ENCODE measurements at places on chromosomes 7 and 10.

DNA sequence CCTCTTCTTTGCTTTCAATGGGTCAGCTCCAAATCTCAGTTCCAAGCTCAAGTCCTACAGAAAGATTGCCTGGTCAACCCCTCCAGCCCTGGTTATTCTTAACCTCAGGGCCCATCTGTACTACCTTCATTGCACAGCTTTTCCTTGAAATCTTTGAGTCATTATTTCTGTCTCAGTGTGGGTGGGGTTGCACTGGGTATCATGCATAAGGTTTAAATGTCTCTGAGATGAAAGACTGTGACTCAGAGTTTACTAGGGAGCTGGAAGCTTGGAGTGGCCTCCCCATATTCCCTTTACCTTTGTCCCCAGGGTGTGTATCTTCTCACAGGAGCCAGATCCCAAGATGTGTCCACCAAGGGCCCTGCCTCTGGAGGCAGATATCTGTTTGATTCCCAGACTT lies 3.3 kb upstream of the OR6V1 start:
- DNase-seq, result no peak

GRCh38 chr7:106068538-106068961 lies 43.6 kb downstream of the SYPL1 start:
- no peak for DNase-seq

- no peak for DNase-seq
Measured at GRCh38 chr10:44157574-44157973, 227.3 kb downstream of the CXCL12 start.

DNA sequence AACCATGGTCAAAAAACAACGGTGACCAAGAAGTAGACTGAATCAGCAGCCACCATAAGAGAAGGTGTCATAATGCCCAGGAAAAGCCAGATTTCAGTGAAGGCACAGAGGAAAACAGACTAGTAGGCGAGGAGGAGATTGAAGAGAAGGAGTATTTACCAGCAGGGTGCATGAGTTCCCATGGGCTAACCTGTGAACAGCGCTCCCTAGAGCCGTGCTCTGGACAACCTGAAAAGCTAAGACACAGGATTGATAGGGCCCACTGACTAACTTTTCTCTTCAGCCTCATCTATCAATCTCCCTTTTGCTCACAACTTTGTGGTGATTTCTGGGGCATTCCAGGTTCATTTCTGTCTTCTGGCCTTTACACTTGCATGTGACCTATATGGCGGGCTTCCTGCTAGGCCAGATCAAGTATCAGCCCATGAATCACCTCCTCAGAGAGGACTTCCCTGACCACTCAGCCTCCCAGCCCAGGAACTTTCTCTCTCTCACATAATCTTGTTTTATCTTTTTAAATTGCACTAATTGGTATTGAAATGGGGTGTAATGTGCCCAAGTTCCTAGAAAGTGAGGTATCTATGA lies 12.8 kb downstream of the ANKRD22 start:
- no peak for DNase-seq

DNA sequence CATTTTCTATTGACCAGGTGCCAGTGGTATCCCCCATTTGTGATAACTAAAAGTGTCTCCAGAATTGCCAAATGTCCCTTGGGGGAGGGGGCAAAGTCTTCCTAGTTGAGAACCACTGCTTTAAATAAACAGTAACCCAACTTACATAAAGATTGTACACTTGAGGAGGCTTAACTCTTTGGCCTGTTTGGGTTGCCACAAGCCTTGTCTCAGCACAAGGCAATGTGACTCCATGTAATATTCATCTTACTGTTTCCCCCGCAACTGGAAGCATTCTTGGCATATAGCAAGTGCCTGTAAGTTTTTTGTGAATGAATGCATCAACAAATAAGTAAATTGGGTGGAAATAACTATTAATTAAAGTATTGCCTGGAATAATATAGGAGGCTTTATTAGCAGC lies 108.3 kb downstream of the ANK3 start:
- DNase-seq, result no peak

DNA sequence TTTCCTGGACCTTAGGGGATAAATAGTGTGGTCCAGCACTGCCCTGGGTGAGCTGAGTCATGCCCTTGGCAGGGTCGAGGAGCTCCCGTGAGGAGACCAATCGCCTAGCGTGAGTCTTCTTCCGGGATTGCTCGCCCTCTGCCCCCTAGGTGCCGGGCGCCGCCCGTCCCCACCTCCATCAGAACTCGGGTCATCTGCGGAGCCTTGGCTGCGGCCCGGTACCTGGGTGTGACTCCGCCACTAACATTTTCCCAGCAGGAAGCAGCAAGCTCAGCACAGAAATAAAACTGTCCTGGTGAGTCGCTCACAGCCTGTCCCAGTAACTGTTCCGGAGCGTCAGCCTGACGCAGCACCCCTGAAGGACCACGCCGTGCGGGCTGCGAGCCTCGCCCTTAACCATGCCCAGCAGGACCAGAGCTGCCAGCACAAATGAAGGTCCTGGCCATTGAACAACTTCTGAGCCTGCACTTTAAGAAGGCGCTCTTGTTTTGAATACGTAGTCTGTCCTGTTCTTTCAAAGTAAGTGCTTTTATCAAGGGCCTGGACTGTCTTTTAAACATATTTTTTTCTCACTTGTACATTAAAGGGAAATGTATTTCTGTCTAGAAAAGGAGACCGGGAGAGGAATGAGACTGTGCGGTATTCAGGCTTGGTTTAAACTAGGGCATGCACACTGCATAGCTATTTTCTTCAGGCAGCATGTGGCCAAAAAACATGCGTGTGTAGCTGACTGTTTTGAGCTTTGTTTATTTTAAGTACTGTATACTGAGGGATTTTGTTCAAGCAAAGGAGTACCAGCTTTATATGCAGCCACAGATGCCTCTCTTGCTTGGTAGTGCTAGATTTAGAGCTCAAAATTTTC lies 136.7 kb downstream of the HECW1 start:
- DNase-seq, result no peak

- DNase-seq, result no peak
Measured at GRCh38 chr7:111094419-111094818, 3.5 kb downstream of the LRRN3 start.

DNA sequence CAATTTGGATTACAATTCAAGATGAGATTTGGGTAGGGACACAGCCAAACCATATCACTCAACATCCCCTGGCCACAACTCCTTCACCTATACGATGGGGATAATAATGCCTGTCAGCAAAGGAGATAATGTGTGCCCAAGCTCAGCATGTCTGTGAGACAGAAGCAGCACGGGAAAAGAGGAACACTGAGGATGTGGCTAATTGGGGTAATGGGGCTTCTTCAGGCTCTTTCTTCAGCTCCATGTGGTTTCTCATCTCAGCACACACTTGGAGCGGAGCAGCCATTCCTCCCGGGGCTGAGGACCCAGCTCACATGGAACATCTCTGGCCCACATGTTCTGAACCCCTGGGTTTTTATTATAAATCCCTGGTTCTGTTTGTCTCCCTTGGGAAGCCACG lies 136.0 kb upstream of the NAMPT start:
- DNase-seq, result no peak

DNA sequence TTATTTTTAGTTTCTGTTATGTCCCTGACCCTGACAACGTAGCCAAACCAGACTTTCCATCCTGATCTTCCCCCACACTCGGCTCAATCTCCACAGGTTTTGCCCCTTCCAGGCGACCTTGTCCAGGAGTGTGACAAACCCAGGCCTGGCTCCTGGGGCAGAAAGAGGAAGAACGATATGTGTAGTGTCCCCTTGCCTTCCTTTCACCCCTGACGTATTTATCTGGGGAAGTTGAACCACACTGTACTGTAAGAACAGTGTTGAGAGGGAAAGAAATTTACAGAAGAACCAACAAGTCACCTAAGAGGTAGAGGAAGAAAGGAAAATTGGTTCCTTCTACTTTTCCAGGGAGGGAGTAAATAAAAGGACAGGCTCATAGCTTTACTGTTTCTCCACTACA lies 158.0 kb downstream of the VTI1A start:
- no peak for DNase-seq

- no peak for DNase-seq
Measured at GRCh38 chr7:98073047-98073446, 33.6 kb upstream of the LMTK2 start.

DNA sequence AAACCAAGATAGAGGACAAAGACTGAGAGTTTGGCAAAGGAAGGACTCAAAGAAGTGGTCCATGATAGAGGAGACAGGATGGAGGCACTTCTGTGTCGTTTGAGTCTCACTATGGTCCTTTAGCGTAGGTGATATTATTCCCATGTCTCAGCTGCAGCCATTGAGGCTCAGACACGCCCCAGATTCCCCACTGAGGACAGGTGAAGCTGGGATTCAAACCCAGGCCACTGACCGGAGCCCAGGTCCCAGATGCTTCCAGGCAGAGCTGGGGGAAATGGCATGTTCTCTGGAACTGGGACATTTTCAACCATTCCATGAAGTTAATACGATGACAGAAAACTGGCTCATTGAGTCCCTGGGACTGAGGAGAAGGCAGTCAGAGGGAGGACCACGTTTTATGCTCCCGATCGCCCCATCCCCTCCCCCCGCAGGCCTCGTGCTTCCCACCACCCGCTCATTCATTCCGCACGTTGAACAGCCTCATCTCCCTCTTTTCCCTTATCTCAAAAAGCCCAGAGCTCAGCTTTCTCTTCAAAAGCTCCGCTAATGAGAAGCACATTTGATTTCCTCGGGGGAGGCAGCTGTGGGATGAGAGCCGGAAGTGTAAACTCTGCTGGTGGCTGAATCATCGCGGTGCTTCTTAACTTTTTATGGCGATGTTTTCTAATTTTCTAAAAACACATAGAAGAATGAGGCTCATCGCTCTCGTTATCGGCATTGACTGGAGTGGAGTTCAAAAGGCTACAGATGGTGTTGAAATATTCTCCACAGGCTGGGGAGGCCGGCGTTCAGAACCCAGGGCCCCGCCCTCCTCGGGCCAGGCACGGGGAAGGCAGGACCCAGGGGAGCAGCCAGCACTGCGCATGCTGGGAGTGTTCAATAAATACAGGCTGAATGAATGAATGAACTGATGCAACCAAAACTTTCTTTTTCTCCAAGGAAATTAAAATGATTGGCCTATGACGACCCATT lies 64.0 kb downstream of the OAT start:
- DNase-seq, result no peak

DNA sequence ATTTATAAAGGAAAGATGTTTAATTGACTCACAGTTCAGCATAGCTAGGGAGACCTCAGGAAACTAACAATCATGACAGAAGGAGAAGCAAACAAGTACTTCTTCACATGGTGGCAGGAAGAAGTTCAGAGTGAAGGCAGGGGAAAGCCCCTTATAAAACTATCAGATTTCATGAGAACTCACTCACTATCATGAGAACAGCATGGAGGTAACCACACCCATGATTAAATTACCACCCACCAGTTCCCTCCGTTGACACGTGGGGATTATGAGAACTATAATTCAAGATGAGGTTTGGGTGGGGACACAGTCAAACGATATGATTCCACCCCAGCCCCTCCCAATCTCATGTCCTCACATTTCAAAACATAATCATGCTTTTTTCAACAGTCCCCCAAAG lies 124.2 kb upstream of the PCGF5 start:
- no peak for DNase-seq

DNA sequence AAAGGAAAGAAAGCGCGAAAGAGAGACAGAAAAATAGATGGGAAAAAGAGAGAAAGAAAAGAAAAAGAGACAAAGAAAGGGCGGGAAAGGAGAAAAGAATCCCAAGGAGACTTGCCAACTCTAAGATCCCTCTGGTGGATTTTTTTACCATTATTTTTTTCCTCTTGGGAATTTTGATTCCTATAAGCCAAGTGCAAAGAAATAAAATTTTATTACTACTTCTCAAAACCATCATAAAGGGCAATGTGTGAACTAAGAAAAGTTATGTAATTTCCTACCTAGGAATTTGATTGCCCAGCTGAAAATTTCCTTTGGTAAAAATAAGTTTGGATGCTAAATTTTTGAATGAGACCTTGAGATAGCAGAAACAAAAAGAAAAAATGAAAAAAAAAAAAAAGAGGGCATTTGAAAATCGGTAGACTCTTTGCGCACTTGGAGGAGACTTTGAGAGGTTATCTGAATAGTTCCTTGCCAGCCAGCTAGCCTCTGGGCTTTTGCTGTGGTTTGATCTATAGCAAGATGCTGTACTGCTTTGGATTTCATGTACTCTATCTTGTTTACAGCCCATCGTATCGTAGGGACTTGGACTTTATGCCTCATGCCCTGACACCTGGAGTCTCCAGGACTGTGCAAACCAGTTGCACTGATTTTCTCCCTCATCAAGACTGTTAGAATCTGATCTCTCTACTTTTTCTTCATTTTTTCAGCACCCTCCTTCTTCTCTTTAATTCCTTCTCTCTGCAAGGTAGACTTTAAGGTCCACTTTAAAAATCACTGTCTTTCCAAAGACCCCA lies 535.4 kb upstream of the MKI67 start:
- no peak for DNase-seq

DNA sequence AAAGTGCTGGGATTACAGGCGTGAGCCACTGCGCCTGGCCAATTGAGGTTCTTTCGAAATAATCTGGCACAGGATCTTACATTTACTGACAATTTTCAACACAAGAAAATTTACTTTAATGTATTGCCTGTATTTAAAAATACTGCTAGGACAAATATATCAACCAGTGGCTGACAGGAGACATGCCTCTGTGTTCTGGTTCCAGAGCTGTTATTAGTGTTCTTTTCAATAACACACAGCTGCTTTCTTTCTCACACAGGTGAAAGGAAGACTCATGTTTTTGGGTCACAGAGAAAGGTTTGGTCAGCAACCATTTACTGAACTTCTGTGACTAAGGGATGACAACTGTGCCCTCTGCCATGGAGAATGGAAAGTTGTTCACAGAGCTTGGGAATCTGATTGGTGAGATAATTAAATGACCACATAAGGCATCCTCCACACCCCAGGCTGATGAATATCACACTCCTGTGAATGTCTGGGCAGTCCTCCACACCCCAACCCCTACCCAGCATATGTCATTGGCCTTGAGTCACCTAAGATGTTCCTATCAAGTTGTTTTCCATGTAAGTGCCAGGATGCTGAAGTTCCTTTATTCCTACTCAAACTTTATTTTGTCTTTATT lies 180.1 kb downstream of the RAPGEF5 start:
- DNase-seq, result no peak

- DNase-seq, result peak; percentile 24
Measured at GRCh38 chr7:1533547-1534329, 3.2 kb downstream of the MAFK start.

GRCh38 chr7:94906065-94906851 lies 1.1 kb upstream of the PPP1R9A start:
- no peak for DNase-seq

GRCh38 chr10:70221030-70221429 lies 12.2 kb downstream of the PPA1 start:
- DNase-seq, result no peak

DNA sequence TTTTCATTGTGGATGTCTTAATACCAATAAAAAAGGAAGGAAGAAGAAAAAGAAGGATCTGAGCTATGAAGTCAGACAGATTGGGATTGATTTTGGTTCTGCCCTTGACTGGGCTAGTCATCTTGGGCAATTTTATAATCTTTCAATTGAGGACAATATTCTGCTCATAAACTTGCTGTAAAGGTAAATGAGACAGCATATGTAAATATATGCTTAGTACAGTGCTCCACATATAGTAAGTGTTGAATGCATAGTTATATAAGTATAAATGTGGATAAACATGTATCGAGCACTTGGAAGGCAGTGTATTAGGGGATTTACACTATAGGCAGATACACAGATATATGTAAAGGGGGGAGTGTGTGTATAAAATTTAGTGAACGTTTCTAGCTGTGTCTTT lies 85.1 kb downstream of the ST7 start:
- no peak for DNase-seq
